Activated gamma-delta T cell treated with Interleukin-2 at 50 U/mL for 16 hours (primary cell): ENCODE measurements at places on chromosomes 6 and 20.

DNA sequence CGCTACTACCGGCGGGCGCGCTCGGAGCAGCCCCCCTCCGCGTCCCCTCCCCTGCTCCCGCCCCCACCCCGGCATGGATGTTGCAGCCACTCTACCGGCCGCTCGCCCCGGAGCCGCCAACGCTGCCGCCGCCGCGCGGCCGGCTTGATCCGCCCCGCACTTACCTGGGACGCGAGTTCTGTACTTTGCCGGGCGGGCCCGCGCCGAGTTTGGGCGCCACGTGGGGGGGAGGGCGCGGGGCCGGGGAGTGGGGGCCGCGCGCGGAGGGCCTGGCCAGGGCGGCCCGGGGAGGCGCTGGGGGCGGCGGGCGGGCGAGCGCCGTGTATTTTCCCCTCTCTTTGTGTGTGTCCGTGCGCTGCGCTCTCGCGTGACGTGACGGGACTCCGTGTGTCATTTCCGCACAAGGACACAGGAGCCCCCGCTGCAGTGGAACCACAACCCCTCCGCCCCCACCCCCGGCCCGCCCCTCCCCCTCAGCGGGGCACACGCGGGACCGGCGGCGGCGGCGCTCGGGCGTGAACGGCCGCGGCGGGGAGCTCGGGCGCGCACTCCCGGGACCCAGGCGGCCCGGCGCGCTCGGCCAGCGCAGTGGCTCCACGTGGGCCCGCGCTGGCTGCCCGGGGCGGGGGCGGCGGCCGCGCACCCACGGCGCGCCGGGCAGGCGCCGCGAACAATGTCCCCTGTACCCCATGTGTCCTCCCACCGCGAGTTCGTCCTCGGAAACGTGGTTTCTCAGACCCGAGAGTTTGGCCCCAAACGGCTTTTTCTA lies at the start of gene BEND3:
Gene BEND3, minus strand, starts transcription at position 590 of the 769 bp plus-strand sequence. CDS start 16,230 bp downstream, outside the sequence.
- peak; percentile 29 for DNase-seq

- peak; percentile 73 for DNase-seq
These were observed 39.2 kb downstream of the TRIM27 start for GRCh38 chr6:28884423-28885131.

DNA sequence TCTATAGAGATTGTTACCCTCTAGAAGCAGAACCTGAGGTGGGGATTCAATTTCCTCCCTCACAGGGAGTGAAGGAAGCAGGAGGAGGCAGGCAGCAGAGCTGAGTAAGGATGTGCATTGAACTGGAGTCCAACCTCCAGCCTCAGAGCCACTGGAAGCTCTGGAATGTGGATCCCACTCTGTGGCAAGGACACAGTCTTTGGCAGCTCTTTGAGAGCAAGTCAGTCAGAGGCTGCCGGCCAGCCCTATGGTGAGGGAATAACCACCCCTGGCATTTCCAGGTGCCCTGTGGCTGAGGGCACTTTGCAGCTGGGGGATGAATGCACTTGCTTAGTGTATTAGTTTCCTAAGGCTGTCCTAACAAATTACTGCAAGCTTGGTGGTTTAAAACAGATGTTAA lies 37.2 kb downstream of the EBF4 start:
- no peak for DNase-seq

- DNase-seq = no peak
These were observed 30.5 kb upstream of the TLDC2 start for GRCh38 chr20:36845288-36845971.

DNA sequence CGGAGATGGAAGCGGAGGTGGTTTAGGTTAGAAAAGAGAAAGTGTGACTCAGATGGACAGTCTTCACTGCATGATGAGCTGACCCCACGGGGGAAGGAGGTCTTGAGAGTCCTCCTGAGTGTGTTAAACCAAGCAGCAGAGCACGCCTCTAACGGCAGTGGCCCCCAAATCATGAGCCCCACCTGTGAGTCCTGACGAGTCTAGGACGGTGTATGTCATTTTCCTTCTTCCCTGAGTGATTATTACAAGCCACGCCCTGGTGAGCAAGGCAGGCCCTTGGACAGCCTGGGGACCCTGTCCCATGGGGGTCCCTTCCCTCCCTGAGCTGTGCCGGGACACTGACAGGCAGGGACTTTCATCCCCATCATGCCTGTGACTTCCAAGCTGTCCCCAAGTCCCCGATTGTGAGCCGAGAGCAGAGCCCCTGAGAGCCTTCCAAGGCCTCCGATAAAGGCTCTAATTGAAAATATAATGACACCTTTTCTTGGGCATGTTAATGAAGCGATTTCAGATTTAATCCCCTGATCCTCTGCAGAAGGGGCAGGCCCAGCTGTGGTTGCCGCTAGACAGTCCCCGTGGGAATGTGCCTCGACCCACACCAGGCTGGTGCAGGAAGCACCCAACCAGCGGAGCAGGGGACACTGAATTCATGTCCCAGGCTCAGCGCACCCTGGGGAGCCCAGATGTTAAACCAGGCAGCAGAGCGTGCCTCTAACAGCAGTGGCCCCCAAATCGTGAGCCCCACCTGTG lies 320.1 kb downstream of the TAF4 start:
- no peak for DNase-seq

DNA sequence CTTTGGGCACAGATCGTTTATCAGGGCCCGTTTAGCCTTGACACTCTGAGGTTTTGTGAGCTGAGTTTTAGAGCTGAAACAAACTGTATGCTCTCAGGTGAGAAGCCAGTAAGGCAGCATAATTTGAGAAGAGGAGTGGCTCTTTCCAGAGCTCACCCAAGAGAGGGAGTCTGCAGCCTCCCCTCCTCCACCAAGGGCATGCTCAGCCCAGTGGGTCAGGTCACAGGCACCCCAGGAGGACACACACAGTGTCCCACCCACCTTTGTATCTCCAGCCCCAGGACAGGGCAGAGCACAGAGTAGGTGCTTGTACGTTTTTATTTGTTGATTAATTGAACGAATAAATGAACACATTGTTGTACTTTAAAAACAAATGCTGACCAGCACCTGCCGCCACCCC lies 3.4 kb downstream of the TSPO2 start:
- no peak for DNase-seq

GRCh38 chr20:52004018-52004417 lies 187.6 kb downstream of the ZFP64 start:
- no peak for DNase-seq

GRCh38 chr20:60270341-60270740 lies 312.1 kb downstream of the CDH26 start:
- DNase-seq = no peak

DNA sequence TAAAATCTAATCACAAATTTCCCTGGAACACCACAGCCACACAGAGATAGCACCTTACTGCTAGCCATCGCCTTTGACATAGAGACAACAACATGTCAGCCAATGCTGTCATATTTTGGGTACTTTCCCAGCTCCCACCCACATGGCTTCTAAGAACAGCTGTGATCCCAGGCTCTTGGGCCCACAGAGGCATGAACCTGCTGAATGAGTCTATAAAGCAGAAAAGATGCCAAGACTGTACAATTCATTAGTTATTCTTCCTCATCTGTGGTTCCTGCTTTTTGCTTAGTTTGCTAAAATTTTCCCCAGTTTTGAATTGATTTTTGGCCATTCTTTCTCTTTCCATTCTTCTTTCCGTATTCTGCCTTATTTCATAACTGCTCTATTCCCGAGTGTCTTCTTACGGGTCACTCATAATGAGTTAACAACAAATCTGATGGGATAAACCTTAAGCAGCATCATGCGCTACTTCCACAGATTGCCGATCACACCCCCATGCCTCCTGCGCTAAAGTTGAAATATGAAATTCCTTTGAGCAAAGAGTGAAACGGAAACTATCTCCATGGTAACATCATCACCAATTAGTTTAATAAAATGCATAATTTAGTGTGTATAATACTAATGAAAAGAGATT lies 327.3 kb upstream of the HSF2 start:
- no peak for DNase-seq

- DNase-seq = no peak
These were observed 25.1 kb downstream of the SERPINB9 start for GRCh38 chr6:2877960-2878359.

DNA sequence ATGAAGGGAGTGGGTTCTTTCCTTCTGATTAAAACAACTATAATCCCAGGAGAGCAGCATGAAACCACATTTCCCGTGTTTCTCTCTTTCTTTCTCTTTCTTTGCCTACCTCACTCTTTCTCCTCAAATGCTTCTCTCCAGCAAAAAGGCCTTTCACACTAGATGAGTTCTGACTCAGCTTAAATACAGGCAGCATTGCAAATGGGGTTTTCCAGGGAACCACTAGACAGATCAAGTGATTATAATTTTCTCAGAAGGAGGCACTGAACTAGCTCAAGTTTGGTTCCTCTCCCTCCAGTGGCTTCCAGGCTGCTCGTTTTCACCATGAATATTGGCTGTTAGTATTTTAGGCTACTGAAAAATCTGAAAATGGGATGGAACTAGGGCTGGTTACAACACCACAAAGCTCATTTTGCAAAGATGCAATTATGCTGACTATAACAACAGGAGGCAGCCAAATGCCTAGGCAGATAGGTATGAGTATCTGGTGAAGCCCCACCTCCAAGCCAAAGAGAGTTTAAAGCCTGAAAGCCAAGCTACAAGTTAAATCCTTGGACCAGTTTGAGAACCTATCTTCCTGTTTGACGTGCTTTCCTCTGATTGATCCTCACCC lies 260.0 kb downstream of the MMUT start:
- DNase-seq = no peak

- DNase-seq = no peak
These were observed 7.9 kb upstream of the TMEM217 start for GRCh38 chr6:37265860-37266259.

GRCh38 chr20:1896484-1897258 lies 1.5 kb downstream of the SIRPA start:
- no peak for DNase-seq

GRCh38 chr20:34794006-34794585 lies 31.4 kb downstream of the NCOA6 start:
- no peak for DNase-seq

GRCh38 chr6:43033496-43034189 lies 12.2 kb downstream of the RRP36 start:
- no peak for DNase-seq

GRCh38 chr6:167247814-167248595 lies 43.1 kb upstream of the UNC93A start:
- DNase-seq = no peak

- DNase-seq = no peak
These were observed 18.6 kb upstream of the NT5E start for GRCh38 chr6:85431271-85431670.

GRCh38 chr6:138219398-138219797 lies 1.1 kb upstream of the PBOV1 start:
- DNase-seq = no peak

DNA sequence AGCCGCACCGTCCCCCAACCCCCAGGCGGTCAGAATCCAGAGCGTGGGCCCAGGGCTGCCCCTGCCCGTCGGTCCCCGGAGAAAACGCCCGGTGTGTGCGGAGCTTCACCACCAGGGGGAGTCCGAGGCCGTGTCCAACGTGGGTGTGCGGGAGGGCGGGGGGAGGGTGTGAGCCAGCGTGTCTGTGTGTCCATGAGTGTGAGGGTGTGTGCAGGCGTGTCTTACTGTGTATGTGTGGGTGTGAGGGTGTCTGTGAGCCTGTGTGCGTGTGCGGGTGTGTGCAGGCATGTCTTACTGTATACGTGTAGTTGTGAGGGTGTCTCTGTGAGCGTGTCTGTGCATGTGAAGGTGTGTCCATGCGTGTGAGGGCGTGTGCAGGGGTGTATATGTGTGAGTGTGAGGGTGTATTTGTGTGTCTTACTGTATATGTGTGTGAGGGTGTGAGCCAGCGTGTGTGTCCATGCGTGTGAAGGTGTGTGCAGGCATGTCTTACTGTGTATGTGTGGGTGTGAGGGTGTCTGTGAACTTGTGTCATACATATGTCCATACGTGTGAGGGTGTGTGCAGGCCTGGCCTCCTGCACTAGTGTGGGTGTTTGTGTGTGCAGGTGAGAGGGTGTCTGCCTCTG lies 24.6 kb upstream of the GATA5 start:
- peak; percentile 83 for DNase-seq
